Uterus (tissue), 4 donors: ENCODE measurements at places on chromosomes 5 and 9.

GRCh38 chr9:79447762-79448161, 124.0 kb upstream of the TLE4 start:
- no peak for DNase-seq

DNA sequence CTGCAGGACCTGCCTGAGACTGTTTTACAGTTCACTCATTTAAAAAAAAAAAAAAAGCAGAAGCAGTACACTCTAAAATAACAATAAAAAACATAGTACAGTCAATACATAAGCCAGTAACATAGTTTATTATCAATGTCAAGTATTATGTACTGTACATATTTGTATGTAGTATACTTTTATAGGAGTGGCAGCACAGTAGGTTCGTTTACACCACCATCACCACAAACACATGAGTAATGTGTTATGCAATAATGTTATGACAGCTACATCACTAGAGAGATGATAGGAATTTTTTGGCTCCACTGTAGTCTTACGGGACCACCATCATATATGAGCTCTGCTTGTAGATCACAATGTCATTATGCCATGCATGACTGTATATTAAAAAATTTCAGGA, 462.8 kb downstream of the ISL1 start:
- DNase-seq: no peak

- DNase-seq: no peak
These were observed 55.0 kb downstream of the PUM3 start for GRCh38 chr9:2788919-2789318.

DNA sequence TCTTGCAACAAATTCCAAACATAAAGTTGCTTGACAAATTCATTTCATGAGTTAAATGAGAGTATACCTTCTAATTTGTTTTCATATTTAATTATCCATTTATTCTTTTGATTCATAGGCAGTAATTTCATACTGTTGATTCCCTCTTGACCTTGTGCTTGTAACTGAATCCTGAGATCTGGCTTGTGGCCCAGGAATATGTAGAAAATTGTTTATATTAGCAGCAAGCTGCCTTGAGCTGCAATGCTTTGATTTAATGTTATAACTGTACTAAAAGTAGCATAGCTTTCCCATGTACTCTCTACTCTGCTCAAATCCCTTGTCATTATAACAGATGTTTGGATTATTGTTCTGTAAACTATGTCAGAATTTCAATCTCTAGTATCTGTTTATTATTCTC, 780.7 kb downstream of the NR2F1-AS1 start:
- no peak for DNase-seq

DNA sequence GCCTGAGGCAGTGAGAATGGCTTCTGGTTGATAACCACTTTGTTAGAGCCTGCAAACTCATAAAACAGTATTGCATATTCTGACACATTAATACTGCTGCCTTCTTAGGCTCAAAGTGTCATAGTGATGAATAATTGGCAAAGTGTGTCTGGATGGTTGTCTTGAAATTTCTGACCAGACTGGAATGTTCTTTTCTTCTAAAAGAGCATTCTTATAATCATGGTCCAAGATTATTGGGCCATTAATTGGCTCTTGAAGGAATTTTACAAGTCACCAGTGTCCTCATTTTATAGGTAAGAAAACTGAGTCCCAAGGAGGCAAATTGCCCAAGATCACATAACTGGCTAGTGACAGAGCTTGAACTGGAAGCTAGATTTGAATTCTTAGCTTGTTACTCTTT, 111.7 kb downstream of the PCSK1 start:
- no peak for DNase-seq

DNA sequence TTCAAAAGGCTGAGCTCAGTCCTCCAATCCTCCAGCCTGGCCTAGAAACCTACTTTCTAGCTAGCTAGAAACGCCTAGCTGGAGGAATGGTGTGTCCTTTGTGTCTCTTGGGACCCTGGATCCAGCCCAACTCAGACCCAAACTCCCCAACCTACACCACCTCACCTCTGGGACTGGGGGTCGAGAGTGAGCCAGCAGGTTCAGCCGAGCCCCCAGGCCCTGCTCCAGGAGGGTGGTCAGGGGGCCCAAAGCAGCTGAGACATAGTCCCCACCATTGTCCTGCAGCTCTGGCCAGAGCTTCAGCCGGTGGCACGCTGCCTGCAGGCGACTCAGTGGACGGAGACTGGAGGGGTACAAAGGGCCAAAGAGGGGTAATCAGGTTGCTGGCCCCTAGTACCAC, 6.2 kb downstream of the NOL6 start:
- DNase-seq: no peak

- DNase-seq: no peak
These were observed 1768.9 kb upstream of the CDH9 start for GRCh38 chr5:28807195-28807729.

DNA sequence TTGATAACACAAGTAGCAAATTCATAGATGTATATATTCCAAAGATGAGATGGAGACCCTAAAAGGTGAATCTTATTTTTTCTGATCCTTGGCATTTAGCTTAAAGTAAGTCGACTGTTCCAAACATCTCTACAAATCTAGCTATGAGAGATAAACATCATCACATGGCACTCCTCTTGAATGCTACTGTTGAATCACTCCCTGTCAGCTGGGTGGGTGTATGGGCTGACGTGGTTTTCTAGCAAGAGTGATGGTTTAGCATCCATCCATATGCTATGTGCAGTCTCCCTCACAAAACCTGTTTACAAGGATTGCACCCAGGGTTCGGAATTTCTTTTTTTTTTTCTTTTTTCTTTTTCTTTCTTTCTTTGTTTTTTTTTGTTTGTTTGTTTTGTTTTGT, 13.8 kb downstream of the ACO1 start:
- DNase-seq: no peak

DNA sequence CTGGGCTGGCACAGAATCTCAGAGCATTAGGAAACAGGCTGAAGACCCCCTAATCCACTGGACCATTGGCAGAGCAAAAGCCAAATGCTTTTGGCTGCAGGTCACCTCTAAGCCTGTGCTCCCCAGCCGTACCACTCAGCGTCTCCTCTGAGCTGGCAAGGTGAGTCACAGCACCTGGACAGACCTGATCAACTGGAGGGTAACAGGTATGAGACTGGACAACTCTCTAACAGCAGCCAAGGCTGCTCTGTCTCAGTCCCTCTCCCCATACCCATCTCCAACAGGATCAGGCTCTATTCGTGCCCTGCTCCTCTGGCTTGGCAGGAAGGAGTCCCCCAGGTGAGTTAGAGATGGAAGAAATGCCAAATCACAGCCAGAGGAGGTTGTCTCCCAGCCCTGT, 4.7 kb downstream of the GOLGA2 start:
- no peak for DNase-seq

- DNase-seq: no peak
These were observed 1101.8 kb downstream of the TAF11L14 start for GRCh38 chr5:18736051-18736398.

- DNase-seq: no peak
These were observed 46.6 kb downstream of the ANGPTL2 start for GRCh38 chr9:127075624-127076372.
